Uterus (tissue), 4 donors: ENCODE measurements at places on chromosomes 2 and 18. TPM values are rescaled to one million over a fixed set of nuclear protein-coding genes. Genes with fewer than 3 reads are reported as not detected.

- no peak overlapping the region for H3K27ac ChIP-seq
- no peak for DNase-seq
- no peak overlapping the region for H3K4me3 ChIP-seq
- H3K36me3 ChIP-seq, result no peaks in the 10 kb centered on the region
- H3K27me3 ChIP-seq, result no peaks in the 10 kb centered on the region
Measured at GRCh38 chr2:39217192-39217550, 26.6 kb downstream of the CDKL4 start.

SERPINB13 gene
- not detected for total RNA-seq

DNA sequence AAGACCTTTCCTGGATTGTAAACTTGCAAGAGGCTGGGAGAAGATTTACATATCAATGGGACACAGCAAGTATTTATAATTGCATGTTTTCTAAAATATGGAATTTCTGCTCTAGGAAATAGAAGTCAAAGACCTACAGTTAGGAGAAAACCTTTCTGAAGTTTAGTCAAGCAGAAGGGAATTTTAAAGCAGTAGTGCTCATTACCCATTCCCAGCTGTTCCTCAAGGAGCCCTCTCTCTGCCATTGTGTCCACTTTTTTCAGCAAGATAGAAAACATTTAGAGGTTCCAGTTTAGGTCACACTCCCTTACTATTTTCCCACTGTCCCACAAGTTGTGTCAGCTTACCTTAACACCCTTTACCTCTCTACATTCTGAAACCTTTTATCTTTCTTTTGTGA, 584.0 kb upstream of the CHAC2 start:
- no peaks in the 10 kb centered on the region for H3K27me3 ChIP-seq
- H3K27ac ChIP-seq, result no peak overlapping the region
- DNase-seq, result no peak
- H3K4me1 ChIP-seq, result no peaks in the 10 kb centered on the region
- no peaks in the 10 kb centered on the region for H3K36me3 ChIP-seq
- H3K4me3 ChIP-seq, result no peak overlapping the region

- H3K27ac ChIP-seq, result no peak overlapping the region
- H3K4me3 ChIP-seq, result no peak overlapping the region
- H3K27me3 ChIP-seq, result no peaks in the 10 kb centered on the region
- H3K36me3 ChIP-seq, result no peaks in the 10 kb centered on the region
- no peaks in the 10 kb centered on the region for H3K4me1 ChIP-seq
Measured at GRCh38 chr2:146461068-146461467, 1383.8 kb upstream of the ACVR2A start.

DNA sequence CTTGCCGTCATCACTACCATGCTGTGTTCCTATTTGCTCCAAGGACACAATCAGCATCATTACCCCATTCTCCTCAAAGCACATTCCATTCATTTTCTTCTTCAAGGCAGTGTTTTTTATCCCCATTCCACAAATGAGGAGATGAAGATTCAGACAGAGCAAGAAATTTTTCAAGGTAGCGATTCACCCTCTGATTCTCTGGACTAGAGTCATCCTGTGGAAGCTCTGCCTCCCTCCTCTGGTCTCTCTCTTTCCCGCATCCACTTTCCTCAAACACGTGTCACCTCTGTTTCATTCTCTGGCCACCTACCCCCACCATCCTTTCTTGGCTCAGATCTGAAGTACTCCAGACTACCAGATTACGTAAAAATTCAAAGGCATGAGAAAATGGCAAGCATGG, 297.9 kb downstream of the SOX11 start:
- H3K4me3 ChIP-seq, result no peak overlapping the region
- H3K36me3 ChIP-seq, result no peaks in the 10 kb centered on the region
- no peaks in the 10 kb centered on the region for H3K27me3 ChIP-seq
- no peak for DNase-seq

DNA sequence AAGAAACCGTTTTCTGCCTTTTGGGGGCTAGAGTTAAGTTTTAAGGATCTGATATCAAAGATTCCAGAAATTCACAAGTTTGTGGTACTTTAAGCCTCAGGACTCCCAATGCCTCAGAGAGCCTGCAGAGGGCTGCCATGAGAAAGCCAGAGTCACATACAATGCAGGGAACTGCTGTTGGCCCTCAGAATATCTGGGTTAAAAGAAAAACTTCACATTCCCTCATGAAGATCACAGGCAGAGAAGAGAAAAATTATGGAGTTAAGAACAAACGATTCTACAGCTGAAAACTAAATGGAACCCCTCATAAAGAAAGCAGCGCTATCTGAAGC, 39.5 kb downstream of the HDAC4 start:
- peaks cover 4% of the 10 kb centered on the region for H3K4me1 ChIP-seq
- H3K27ac ChIP-seq, result no peak overlapping the region
- H3K27me3 ChIP-seq, result no peaks in the 10 kb centered on the region
- H3K36me3 ChIP-seq, result no peaks in the 10 kb centered on the region

GRCh38 chr2:223779877-223780276, 57.5 kb downstream of the AP1S3 start:
- no peak for DNase-seq
- no peaks in the 10 kb centered on the region for H3K4me1 ChIP-seq
- no peak overlapping the region for H3K4me3 ChIP-seq
- no peak overlapping the region for H3K27ac ChIP-seq
- H3K36me3 ChIP-seq, result no peaks in the 10 kb centered on the region

UGT1A5 gene
- total RNA-seq, result not detected

SAG gene
- 0.07 TPM for total RNA-seq
